ENCODE measurements at places on chromosomes 13 and 19. TPM values are rescaled to one million over a fixed set of nuclear protein-coding genes. Genes with fewer than 3 reads are reported as not detected.

DNA sequence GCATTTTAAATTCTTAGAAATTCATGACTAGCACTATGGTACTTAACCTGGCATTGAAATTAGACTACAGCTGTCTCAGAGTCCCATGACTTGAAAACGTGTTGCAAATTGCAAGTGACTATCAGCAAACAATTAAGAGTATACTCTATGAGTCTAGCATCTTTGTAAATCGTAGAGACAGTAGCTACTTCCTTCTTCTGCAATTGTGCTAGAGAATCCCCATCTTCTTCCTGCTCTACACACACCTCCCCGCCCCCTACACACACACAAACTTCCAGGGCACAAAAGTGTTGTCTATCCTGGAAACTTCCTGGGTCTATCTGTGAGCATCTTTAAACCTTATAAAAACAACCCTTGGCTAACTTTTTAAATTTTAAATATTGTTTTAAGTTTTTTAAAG is 35.2 kb upstream of the MIR17HG start:
- DNase-seq = no peak

DNA sequence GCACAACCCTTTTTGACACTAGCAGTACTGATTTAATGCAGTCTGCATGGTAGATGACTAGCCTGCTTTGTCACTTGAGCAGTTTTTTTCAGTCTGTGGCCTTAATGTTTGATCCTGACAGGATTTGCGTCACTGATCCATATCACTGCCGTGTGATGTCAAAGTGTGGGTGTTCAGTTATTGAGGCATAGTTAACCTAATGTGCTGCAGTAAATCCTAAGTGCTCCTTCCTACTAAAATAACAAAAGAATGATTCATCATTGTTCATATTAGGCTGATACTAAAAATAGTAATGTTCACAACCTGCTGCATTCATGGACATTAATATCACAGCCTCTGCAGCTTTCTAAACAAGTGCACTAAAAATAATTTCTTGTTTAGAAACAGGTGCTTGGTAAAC is 121.9 kb upstream of the MLNR start:
- DNase-seq = peak; percentile 97

- peak; percentile 33 for DNase-seq
Measured at GRCh38 chr19:48351341-48351752, 12.4 kb downstream of the TMEM143 start.

PRTN3 gene
- total RNA-seq = not detected

Data from HFFc6 (cell line).